ENCODE measurements at places on chromosomes 5 and 9. TPM values are rescaled to one million over a fixed set of nuclear protein-coding genes. Genes with fewer than 3 reads are reported as not detected.

Gene SOX30
- polyA plus RNA-seq = 0.35 TPM

DNA sequence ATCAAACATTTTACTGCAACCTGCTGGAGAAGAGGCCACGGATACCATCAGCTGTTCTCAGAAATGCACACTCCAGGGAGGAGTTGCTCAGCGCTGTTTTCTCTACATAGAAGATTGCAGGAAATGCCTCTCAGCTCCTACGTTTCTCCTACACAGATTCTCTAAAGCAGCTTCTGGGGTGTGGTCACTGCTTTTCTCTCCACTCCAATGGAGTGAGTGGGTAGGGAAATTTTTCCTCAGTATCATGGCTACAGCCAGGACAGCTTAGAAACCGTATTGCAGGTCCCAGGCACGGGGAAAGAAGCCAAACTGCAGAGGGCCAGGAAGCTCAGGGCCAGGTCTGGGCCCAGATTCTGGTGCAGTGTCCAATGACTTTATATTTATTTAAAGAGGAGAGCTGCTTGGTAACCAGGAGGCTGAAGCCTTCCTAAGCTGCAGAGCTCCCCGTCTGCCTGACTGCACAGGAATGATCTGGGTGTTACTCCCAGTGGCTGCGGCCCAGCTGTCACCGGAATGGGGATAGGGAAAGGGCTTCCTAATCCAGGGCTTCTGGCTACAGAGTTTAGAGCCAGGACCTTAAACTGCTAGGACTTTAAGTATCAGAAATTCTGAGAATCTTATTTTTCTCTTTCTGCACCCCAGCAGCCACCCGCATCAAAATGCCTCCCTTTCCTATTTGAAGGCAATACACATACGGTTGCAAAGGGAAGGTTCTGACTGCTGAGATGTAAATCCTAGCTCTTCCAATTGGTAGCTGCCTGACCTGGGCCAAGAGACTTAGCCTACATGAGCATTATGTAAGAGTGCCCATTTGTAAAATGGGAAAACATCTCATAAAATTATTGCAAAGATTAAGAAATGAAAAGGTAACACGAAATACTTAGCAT, 1.4 kb upstream of the SPTAN1 start:
- H3K36me3 ChIP-seq = no peaks in the 10 kb centered on the region
- peaks cover 3% of the 10 kb centered on the region for H3K27me3 ChIP-seq
- H3K27ac ChIP-seq = no peak overlapping the region
- DNase-seq = peak; percentile 52
- peak overlapping the region; percentile 96 for H3K4me3 ChIP-seq

Gene AFAP1L1
- 0.79 TPM for polyA plus RNA-seq

- H3K4me3 ChIP-seq = peak within 1 kb of the TSS; percentile 71
- no peaks in the 10 kb centered on the region for H3K27me3 ChIP-seq
- H3K36me3 ChIP-seq = no peaks in the 10 kb centered on the region
- peak within 1 kb of the TSS; percentile 53 for H3K27ac ChIP-seq
Observed at GRCh38 chr5:83471405-83472212, at the start of gene VCAN. TSS of gene VCAN (plus strand) at chr5:83471744. CDS start at chr5:83483519, 11,775 bp downstream.

DNA sequence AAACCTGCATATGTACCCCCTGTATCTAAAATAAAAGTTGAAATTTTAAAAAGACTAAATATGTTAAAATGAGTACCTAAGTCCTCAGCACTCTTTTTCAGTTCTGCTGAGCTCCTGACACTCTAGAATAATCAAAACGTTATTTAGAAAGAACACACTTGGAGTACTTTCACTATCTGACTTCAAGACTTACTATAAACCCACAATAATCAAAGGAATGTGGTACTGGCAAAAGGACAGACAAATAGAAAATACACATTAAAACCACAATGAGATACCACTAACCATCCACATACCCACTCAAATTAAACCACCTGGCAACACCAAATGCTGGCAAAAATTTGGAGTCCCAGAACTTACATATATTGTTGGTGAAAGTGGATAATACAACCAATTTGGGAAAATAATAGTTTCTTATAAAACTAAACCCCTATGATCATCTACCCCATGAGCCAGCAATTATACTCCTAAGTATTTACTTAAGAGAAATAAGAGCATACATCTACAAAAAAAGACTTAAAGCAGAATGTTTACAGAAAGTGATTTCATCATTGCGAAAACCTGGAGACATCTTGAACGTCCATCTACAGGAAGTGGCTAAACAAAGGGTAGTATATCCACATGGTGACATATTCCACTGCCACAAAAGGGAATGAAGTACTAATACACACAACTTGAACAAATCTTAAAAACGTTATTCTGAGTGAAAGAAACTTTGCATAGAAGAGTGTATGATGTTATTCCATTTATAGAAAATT, 12.8 kb upstream of the PRSS3 start:
- no peaks in the 10 kb centered on the region for H3K4me1 ChIP-seq
- no peak overlapping the region for H3K27ac ChIP-seq
- H3K4me3 ChIP-seq = no peak overlapping the region
- H3K27me3 ChIP-seq = no peaks in the 10 kb centered on the region

Gene LYSMD3
- polyA plus RNA-seq = 2.1 TPM

DNA sequence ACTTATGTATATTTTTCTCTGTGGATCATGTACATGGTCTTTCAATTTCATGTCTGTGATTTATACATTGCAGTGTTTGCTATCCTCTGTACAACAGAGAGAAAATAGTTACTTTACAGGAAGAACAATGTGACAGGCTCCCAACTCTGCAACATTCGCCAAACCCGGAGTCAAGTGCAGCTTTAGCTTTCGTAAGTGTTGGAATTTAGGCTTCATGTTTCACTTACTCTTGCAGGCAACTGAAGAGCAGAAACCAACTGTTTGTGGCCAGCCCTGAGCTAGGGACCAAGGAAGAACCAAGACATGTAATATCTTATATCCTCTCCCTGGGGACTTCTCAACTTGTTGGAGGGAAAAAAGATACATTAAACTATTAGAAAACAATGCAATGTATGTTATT, 147.9 kb downstream of the C5orf15 start:
- H3K36me3 ChIP-seq = no peaks in the 10 kb centered on the region
- no peak overlapping the region for H3K4me3 ChIP-seq
- H3K27me3 ChIP-seq = no peaks in the 10 kb centered on the region

- DNase-seq = peak; percentile 82
- no peaks in the 10 kb centered on the region for H3K27me3 ChIP-seq
- peaks cover 5% of the 10 kb centered on the region for H3K4me1 ChIP-seq
- H3K27ac ChIP-seq = no peak overlapping the region
- peak overlapping the region; percentile 46 for H3K4me3 ChIP-seq
Observed at GRCh38 chr5:171667341-171668096, 118.1 kb upstream of the SMIM23 start.

GRCh38 chr9:130770679-130771442, 64.2 kb upstream of the ABL1 start:
- DNase-seq = no peak
- H3K4me1 ChIP-seq = peaks cover 4% of the 10 kb centered on the region
- H3K27me3 ChIP-seq = no peaks in the 10 kb centered on the region
- no peak overlapping the region for H3K4me3 ChIP-seq

DNA sequence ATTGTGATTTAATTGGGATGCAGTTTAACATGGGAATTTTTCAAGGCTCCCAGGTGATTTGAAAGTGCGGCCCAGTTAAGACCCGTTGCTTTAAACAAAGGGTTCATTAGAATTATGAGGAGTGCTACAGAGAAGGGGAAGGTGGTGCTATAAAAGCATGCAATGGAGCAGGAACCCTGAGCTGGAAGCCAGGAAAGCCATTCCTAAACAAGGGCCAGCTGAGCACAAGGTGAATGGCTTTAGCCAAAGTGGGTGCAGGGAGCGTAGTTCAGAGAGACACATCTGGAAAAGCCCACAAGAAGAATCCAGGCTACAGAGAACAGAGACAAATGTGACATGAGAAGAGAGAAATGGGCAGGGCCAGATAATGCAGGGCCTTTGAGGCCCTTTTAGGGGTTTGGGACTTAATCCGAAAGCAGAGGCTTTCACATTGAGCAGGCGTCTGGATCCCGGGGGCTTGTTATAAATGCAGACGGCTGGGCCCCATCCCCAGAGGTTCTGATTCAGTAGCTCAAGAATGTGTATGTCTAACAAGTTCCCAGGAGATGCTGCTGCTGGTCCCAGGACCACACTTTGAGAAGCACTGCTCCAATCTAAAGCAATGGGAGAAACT, 138.1 kb upstream of the WWC1 start:
- peaks cover 2% of the 10 kb centered on the region for H3K4me1 ChIP-seq
- no peak overlapping the region for H3K4me3 ChIP-seq
- no peak for DNase-seq
- no peak overlapping the region for H3K27ac ChIP-seq
- H3K27me3 ChIP-seq = no peaks in the 10 kb centered on the region
- no peaks in the 10 kb centered on the region for H3K36me3 ChIP-seq

- DNase-seq = no peak
- no peaks in the 10 kb centered on the region for H3K27me3 ChIP-seq
- no peaks in the 10 kb centered on the region for H3K36me3 ChIP-seq
- H3K4me3 ChIP-seq = no peak overlapping the region
- no peaks in the 10 kb centered on the region for H3K4me1 ChIP-seq
Observed at GRCh38 chr5:96195123-96195522, 233.5 kb upstream of the ELL2 start.

Gene TNFSF15
- 0.06 TPM for polyA plus RNA-seq

Gene BBLN
- polyA plus RNA-seq = 264 TPM

- no peaks in the 10 kb centered on the region for H3K4me1 ChIP-seq
- no peak overlapping the region for H3K27ac ChIP-seq
- no peaks in the 10 kb centered on the region for H3K36me3 ChIP-seq
- no peak overlapping the region for H3K4me3 ChIP-seq
Observed at GRCh38 chr5:52870448-52870847, 82.7 kb downstream of the ITGA1 start.

GRCh38 chr5:119218830-119219782, 136.7 kb upstream of the TNFAIP8 start:
- no peak for DNase-seq
- H3K27ac ChIP-seq = no peak overlapping the region
- H3K27me3 ChIP-seq = no peaks in the 10 kb centered on the region
- no peaks in the 10 kb centered on the region for H3K36me3 ChIP-seq
- no peak overlapping the region for H3K4me3 ChIP-seq

DNA sequence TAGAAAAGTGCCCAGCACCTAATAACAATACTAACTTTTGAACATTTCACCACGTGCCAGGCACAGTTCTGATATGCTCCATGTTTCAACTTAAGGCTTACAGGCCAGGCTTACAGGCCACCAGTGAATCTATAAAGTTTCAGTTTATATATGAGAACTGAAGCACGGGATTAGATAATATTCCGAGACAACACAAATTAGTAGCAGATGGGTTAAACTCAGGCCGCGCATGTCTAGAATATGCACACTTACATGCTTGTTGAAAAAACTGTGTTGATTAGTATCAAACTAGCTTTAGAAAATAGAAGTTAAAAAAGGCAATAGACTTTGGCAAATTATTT, 587.9 kb downstream of the MTRR start:
- DNase-seq = no peak
- 0 out of 2 replicates have a peak overlapping the region, but pooled peaks have one; percentile 54 for H3K4me3 ChIP-seq
- H3K27me3 ChIP-seq = no peaks in the 10 kb centered on the region
- no peak overlapping the region for H3K27ac ChIP-seq

Gene PCDHGA4
- 1.7 TPM for polyA plus RNA-seq

DNA sequence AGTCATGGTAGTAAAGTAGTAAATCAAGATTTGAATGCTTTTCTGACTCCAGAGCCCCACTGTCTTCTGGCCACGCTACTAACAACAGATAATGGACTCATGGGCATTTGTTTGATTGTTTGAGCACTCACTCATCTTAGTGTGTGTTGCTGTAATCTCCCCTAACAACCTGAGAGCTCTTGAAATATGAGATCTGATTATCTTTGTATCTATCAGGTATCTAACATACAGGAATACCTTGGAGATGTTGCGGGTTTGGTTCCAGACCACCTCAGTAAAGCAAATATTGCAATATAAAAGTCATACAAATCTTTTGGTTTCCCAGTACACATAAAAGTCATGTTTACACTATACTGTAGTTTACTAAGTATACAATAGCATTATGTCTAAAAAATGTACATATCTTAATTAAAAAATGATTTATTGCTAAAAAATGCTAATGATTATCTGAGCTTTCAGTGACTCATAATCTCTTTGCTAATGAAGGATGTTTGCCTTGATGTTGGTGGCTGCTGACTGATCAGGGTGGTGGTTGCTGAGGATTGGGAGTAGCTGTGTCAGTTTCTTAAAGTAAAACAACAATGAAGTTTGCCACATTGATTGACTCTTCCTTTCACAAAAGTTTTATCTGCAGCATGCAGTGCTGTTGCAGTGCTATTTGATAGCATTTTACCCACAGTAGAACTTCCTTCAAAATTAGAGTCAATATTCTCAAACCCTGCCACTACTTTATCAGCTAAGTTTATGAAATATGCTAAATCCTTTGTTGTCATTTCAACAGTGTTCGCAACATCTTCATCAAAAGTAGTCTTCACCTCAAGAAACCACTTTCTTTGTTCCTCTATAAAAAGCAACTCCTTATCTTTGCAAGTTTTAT, 92.2 kb downstream of the ZNF462 start:
- peaks cover 8% of the 10 kb centered on the region for H3K4me1 ChIP-seq
- no peaks in the 10 kb centered on the region for H3K36me3 ChIP-seq
- H3K4me3 ChIP-seq = no peak overlapping the region
- no peaks in the 10 kb centered on the region for H3K27me3 ChIP-seq
- no peak overlapping the region for H3K27ac ChIP-seq

DNA sequence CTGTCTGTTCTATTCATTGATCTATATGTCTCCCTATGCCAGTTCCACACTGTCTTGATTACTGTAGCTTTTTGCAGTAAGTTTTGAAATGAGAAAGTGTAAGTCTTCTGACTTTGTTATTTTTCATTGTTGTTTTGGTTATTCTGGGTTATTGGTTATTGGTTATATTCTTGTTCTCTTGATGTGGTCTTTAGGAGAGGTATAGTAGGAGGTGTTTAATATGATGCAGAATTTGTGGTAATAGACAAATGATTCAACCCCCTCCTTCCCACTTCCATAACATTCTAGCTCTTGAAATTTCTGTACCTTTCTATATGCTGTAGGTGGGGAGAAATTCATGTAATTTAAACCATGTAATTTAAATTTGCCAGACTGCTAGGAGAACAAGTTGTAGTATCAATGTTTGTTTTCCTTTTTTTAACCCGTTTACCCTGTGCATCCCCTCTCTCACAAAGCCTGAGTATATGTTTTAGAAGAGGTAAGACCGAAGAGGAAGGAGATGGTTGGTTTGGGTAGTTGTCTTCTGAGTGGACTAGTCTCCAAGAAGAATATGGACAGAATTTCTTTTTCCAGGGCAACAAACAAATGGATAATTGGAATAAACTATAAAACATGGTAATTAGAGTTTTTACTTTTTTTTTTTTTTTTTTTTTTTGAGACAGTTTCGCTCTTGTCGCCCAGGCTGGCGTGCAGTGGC, 19.2 kb downstream of the ANKHD1 start:
- H3K36me3 ChIP-seq = no peaks in the 10 kb centered on the region
- H3K27me3 ChIP-seq = no peaks in the 10 kb centered on the region
- no peak overlapping the region for H3K27ac ChIP-seq
- 0 out of 2 replicates have a peak, but pooled peaks cover 2% of the 10 kb centered on the region for H3K4me1 ChIP-seq
- no peak for DNase-seq
- H3K4me3 ChIP-seq = no peak overlapping the region

Gene NPR3
- polyA plus RNA-seq = not detected
